Calu3 (cell line): ENCODE measurements at places on chromosomes 4 and X. TPM values are rescaled to one million over a fixed set of nuclear protein-coding genes. Genes with fewer than 3 reads are reported as not detected.

- H3K27me3 ChIP-seq, result peaks cover 57% of the 10 kb centered on the region
- no peak overlapping the region for H3K4me3 ChIP-seq
- H3K4me1 ChIP-seq, result no peaks in the 10 kb centered on the region
- H3K27ac ChIP-seq, result no peak overlapping the region
- no peaks in the 10 kb centered on the region for H3K36me3 ChIP-seq
- no peak for DNase-seq
These were observed 66.2 kb downstream of the MAGEA1 start for GRCh38 chrX:153245288-153245731.

- H3K4me1 ChIP-seq, result no peaks in the 10 kb centered on the region
- H3K27ac ChIP-seq, result no peak overlapping the region
- no peak for DNase-seq
- no peak overlapping the region for H3K4me3 ChIP-seq
These were observed 211.3 kb downstream of the ARHGAP10 start for GRCh38 chr4:147943159-147943638.

DNA sequence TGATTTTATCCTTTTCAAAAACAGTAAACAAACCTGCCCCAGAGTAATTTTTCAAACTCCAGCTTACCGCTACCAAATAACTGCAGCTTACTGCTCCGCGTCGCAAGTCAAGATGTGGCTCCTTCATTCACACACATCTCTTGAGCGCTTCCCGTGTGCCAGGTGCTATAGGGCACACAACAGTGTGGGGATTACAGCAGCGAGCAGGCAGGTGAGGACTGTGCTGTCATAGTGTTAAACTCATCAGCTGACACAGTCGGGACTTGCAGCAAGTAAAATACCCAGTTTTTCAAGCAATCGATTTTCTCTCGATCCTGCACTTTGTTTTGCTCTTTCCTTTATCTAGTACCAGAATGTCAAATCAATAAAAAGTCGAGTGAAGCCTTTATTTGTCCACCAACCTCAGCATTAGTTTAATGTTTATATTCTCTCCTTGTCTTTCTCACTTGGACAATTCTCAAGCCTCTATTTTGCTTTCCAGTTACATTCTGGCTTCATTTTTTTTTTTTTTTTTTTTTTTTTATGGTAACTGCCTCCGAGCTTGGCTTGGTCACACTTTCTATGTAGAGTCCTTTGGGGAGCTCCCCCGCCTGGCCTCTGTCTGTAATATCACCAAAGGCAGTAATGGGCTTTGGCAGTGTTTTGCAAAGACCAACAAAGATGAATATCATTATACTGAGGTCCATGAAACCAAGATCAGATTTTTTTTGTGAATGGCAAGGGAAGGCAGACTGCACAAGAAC is 8.3 kb upstream of the ASB5 start:
- no peak overlapping the region for H3K27ac ChIP-seq
- H3K4me1 ChIP-seq, result no peaks in the 10 kb centered on the region
- peak; percentile 58 for DNase-seq
- H3K36me3 ChIP-seq, result peaks cover 6% of the 10 kb centered on the region

The AKAP14 gene
- not detected in 2 replicates for total RNA-seq

The CT45A10 gene
- total RNA-seq, result not detected in 2 replicates

GRCh38 chr4:138938366-138938690 is 77.3 kb upstream of the NOCT start:
- H3K4me3 ChIP-seq, result no peak overlapping the region
- DNase-seq, result no peak
- no peaks in the 10 kb centered on the region for H3K27me3 ChIP-seq
- H3K27ac ChIP-seq, result no peak overlapping the region
- H3K36me3 ChIP-seq, result no peaks in the 10 kb centered on the region

DNA sequence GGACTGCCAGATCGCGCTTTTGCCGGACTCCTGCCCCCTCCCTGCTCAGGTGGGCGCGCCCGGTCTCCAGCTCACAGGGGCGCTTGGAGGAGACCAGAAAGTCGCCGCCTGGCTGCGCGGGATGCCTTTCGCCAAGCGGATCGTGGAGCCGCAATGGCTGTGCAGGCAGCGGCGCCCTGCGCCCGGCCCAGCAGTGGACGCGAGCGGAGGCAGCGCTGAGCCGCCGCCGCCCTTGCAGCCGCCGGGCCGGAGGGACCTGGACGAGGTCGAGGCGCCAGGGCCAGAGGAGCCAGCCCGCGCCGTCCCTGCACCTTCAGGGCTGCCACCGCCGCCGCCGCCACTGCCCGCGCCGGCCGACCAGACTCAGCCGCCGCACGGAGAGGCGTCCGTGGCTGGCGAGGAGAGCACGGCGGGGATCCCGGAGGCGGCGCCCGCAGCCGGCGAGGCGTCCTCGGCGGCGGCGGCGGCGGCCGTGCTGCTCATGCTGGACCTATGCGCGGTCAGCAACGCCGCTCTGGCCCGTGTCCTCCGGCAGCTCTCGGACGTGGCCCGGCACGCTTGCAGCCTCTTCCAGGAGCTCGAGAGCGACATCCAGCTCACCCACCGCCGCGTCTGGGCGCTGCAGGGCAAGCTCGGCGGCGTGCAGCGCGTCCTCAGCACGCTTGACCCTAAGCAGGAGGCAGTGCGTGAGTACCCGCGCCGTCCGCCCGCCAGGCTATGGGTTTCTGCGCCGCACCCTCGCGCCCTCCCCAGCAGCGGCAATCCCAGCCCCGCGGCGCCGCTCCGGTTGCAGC is 834 bp downstream of the NHS start:
- peaks cover 29% of the 10 kb centered on the region for H3K4me1 ChIP-seq
- DNase-seq, result peak; percentile 28
- no peaks in the 10 kb centered on the region for H3K27me3 ChIP-seq
